ENCODE measurements at places on chromosomes 11 and 22.

- DNase-seq, result no peak
Observed at GRCh38 chr11:112817376-112817775, 143.8 kb upstream of the NCAM1 start.

DNA sequence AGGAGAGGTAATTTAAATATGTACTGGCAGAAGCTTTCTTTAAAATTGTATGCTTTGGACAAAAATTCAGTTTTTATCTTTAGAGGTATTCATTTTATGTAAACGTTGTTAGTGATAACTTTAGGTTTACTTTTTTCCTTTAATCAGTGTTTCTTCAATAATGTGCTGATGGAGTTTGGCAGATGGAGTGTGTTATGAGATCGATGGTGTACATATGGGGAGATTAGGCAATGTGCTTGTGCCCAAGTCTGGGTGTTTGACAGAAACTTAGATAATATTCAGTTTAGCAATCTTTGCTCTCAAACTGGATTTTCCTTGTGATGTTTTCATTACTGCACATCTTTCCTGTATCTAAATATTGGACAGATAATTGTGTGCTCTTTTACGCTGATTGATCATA lies 425.4 kb downstream of the JRKL start:
- DNase-seq, result no peak

GRCh38 chr11:119052163-119052814 lies 4.7 kb downstream of the HYOU1 start:
- DNase-seq, result no peak

GRCh38 chr11:105862736-105863367 lies 159.2 kb downstream of the MSANTD4 start:
- DNase-seq, result peak; percentile 64

DNA sequence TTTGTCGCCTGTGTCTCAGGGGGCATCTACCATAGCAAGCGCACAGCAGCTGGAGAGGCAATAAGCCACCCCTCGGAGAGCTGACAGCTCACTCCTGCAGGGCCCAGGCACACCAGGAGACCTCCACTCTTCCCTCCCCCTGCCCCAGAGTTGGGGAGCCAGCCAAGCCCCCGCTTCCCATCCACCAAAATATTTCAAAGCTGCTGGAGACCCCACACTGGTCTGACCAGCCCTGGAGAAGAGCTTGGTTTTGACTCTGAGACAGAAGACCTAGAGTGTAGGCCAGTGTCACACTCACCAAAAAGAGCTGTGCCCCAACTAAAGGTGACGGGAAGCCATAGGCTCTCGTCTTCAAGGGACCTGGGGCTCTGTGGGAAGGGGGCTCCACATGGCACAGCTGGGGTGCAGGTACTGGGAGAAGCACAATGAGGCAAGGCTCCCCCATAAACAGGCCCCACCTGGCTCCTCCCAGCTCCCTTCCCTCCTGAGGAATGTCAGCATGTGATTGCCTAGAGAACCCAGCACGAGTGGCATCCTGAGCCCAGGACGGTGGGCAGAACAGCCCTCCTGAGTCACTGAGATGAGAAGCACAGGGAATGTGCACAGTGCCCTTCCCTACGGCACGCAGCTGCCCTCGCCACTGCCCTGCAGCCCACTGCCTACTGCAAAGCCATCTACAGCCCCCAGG lies 5.8 kb upstream of the GNAZ start:
- DNase-seq, result no peak

DNA sequence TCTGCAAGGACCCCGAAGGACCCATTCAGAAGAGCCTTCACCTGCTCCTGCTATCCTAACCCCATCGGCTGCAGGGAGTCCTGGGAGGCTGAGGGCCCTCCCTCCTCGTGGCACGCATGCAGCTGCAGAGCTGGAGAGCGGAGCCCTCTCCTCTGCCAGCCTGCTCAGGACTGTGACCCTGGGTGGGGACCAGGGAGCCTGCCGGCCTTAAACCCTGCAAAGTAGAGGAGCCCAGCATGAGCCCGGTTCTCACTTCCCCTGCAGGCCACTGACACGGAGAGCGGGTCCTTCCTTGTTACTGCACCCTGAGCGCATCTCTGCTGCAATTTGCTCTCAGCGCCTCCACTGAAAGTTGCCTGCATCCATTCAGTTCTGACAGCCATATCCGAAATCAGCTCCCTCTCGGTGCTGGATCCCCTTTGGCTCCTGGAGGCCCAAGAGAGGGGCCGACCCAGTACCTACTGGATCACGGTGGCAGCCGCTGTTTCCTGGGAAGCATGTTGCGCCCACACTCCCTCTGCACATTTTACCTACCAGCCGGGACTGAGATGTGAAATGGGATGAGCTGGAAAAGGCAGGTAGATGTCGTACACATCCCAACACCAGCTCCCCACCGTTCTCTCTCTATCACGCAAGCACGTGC lies 312.1 kb downstream of the NTM start:
- DNase-seq, result no peak

DNA sequence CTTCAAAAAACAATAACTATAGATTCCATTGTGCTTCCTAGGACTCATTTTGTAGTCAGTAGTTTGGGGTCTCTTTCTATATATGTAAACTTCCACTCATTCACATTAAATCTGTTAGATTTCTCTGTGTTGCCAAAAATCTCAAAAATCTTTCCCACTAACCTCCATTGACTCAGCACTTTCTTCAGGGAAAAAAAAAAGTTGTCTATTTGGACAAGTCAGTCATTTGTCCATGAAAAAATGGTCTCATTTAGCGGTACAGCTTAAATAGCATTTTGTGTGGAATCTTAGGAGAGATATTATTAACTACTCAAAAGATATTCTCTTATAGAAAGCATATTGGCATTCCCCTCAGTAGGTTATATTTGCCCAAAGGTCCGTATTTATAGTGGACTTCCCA lies 81.9 kb downstream of the PPP2R1B start:
- no peak for DNase-seq

DNA sequence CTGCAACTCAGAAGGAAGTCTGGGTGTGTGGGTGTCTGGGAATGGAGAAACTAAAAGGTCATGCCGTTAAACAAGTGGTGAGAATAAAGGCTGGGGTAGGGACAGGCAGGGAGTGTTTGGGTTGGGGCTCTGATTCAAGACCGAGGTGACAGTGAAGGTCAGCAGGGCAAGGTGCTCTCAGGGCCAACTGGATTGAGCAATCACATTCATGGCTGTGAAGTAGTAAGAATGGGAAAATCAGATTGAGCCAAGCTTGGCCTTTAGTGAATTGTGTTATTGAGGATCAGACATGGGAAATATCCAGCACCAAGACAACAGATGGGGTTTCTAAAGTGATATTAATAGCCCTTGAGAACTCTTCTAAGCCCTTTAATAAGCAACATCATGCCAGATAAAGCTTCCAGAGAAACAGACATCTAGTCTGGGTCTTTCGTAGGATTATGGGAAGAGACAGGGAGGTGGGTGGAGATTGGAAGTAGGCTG lies 24.3 kb downstream of the SCN3B start:
- DNase-seq, result no peak

- DNase-seq, result peak; percentile 29
Observed at GRCh38 chr22:24128631-24129262, 52.5 kb upstream of the SUSD2 start.

GRCh38 chr11:61403658-61404057 lies 11.3 kb downstream of the TMEM216 start:
- DNase-seq, result no peak

- DNase-seq, result no peak
Observed at GRCh38 chr11:131408025-131408640, 37.7 kb downstream of the NTM start.

DNA sequence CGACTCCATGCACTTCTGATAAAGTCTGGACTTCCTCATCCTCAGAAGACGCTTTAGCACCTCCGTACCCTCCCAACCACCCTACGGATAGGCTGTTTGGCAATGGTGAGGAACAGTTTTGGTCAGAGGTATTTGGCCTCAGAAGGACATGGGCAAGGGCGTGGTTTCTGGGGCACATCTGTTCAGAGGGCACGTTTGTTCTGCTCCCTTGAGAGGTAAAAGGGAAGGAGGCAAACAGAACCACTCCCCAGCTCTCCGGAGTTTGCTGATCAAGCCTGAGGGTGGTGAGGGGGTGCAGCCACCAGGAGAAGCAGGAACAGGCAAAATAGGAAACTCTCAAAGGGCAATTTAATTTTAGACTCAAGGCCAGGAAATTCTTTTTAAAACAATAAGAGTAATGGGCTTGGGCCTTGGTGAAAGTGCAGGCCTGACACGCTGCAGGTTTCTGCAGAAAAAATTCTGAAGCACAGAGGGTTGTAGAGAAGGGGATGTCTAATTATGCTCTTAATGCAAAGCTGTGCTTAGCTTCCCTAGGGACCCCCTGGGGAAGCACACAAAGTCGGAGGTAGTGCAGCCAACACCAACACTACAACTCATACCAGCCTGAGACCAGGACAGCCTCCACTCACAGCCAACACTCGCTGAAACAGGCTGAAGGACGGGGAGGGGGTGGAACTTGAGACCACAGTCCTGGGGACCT lies 23.3 kb downstream of the ETS1 start:
- no peak for DNase-seq

GRCh38 chr22:33512908-33513307 lies 407.4 kb downstream of the LARGE1 start:
- no peak for DNase-seq

GRCh38 chr11:20634044-20634443 lies 34.6 kb downstream of the SLC6A5 start:
- DNase-seq, result no peak

DNA sequence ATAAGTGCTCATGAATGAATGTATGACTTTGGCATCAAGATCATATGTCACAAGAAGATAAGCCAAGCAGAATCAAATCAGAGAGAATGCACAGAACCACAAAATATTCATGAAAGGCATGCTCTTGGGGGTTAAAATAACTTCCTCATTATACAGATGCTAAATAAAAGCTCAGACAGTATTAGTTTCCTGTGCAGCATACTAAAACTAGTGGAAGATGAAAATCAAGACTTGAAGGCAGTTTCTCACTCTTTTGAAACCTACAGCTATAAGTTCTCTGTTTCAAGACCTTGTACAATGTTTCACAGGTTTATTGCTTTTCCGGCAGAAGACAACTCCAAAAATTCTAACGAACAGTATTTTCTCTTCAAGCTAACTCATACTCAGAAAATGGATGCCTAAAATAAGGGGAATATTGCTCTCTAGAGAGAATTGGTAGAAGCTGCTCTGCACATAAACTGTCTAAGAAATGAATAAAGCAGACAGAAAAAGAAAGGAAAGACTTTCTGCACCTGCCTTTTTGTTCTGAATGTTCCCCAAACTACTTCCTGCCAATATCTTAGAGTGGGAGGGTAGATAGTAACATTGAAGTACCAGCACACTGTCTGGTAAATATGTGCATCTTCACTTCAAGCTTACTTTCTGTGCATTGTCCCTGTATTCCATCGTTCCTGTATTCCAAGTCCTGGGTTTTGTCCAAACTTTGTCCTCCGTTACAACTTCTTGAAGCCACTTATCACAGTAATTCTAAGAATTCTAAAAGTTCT lies 639.4 kb upstream of the FAT3 start:
- DNase-seq, result no peak

GRCh38 chr11:123560006-123560405 lies 94.4 kb downstream of the SCN3B start:
- peak; percentile 86 for DNase-seq

DNA sequence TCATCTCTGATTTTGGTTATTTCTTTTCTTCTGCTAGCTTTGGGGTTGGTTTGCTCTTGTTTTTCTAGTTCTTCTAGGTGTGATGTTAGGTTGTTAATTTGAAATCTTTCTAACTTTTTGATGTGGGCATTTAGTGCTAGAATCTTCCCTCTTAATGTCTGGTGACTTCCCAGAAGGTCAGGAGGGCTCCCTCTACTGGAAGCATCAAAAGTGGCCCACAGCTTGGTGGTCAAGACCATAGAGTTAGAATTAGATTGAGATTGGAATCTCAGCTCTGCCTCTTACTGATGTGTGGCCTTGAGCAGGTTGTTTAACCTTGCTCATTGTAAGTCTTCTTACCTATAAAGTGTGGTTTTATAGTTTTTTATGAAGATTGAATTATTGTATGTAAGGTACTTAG lies 99.3 kb downstream of the FDX1 start:
- no peak for DNase-seq

GRCh38 chr11:40202589-40203270 lies 1256.7 kb downstream of the LRRC4C start:
- DNase-seq, result peak; percentile 36

- no peak for DNase-seq
Observed at GRCh38 chr22:26576026-26576680, 13.8 kb downstream of the TPST2 start.

- no peak for DNase-seq
Observed at GRCh38 chr11:65032216-65032615, 5.0 kb downstream of the SNX15 start.

- no peak for DNase-seq
Observed at GRCh38 chr22:21571679-21572078, 4.2 kb downstream of the UBE2L3 start.

DNA sequence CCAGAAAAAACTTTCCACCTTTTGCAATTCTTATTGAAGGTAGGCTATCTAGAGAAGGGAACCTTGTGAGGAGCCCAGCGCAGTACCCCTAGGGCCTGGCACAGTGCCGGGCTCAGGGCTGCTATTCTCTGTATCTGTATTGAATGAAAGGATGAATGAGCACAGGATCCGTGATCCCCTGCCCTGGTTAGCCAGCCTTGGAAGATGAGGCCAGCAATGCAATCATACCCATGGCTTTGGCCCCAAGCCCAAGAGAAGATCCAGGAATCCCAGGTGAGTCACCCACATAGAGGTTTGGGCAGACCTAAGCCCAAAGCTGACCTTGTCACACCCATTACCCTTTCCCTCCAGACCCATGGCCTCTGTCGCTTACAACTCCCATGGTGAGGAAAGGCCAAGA lies 92.5 kb upstream of the CD82 start:
- DNase-seq, result no peak

DNA sequence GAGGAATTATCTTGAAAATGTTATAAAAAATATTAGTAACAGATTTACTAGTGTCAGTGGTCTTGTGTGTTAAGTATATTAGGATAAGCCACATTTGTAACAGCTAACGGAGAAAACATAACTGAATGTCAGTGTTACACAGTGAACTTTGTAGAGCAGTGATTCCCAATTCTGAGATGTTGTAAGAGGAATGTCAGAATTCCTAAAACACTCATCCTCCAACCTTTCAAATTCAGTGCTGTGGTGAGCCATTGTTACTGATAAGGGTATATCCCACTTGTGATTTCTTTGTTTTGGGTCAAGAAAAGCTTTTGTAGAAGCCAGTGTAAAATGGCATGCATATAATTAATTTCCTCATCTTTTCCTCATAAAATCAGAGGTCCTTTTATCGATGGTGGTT lies 61.9 kb downstream of the ARHGEF12 start:
- no peak for DNase-seq

DNA sequence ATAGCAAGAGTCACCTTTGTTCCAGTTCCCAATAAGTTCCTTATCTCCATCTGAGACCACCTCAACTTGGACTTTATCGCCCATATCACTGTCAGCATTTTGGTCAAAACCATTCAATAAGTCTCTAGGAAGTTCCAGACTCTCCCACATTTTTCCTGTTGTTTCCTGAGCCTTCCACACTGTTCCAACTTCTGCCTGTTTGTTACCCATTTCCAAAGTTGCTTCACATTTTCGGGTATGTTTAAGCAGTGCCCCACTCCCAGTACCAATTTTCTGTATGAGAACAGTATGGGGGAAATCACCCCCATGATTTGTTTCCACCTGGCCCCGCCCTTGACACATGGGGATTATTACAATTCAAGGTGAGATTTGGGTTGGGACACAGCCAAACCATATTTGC lies 26.7 kb downstream of the BCL2L13 start:
- DNase-seq, result no peak

GRCh38 chr11:4048340-4048739 lies 46.3 kb upstream of the RRM1 start:
- no peak for DNase-seq

Data from retina (tissue), 1 donor.